ENCODE measurements at places on chromosomes 16 and 17.

GRCh38 chr16:73171380-73171779, 123.5 kb upstream of the ZFHX3 start:
- peaks cover 5% of the 10 kb centered on the region for H3K4me1 ChIP-seq
- H3K27me3 ChIP-seq, result no peaks in the 10 kb centered on the region
- no peak for DNase-seq

DNA sequence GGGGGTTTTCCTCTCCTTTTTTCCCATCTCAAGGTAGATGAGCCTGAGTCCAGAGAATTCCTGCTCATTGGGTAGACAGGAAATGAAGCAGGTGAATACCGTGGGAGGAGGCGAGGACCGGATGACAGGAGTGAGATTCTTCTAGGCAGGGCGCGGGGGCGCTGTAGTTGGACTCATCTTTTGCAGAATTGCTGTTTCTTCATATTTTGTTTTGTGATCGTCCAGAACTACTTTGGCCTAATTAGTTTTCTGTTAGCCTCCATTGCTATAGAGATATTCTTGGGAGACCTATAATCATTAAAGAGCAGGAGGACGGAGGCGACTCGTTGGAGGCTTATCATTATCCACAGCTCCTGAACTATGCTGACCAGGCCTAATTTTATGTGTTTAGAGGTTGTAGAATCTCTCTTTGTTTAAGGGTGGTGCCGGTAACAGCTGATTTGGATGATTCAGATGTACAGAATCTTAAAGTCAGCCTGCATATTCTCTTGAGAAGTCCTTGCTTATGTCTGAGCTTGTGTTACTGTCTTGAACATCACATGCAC, 650 bp downstream of the ATP6V0A1 start:
- H3K27ac ChIP-seq, result peak overlapping the region; percentile 23
- peaks cover 17% of the 10 kb centered on the region for H3K4me1 ChIP-seq
- no peak for DNase-seq
- peaks cover 19% of the 10 kb centered on the region for H3K36me3 ChIP-seq

- H3K27me3 ChIP-seq, result no peaks in the 10 kb centered on the region
- DNase-seq, result no peak
- H3K4me1 ChIP-seq, result peaks cover 11% of the 10 kb centered on the region
- H3K4me3 ChIP-seq, result no peak overlapping the region
- no peak overlapping the region for H3K27ac ChIP-seq
Observed at GRCh38 chr16:86862595-86863280, 284.4 kb downstream of the FOXL1 start.

GRCh38 chr17:38697061-38697820, 7.8 kb upstream of the MLLT6 start:
- H3K36me3 ChIP-seq, result no peaks in the 10 kb centered on the region
- H3K27me3 ChIP-seq, result no peaks in the 10 kb centered on the region
- H3K27ac ChIP-seq, result no peak overlapping the region
- H3K4me1 ChIP-seq, result peaks cover 10% of the 10 kb centered on the region

DNA sequence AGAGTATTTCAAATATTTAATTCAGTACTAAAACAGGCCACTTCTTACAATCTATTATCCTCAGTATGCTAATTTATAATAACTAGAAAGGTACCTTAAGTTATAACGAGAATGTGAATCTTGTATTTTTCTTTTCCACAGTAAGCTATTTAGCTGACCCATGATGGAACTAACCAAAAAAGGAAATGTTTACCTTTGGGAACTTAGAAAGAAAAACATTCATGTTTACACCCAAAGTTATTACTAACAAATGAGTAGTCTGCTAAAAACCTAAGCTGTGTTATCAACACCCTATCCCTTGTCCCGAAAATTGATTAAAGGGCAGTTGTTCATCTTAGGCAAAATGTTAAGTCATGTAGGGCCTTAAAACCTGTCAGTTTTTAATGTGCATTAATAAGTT, 8.1 kb downstream of the GNA13 start:
- H3K4me3 ChIP-seq, result no peak overlapping the region
- peak; percentile 30 for DNase-seq
- H3K4me1 ChIP-seq, result peaks cover 23% of the 10 kb centered on the region
- H3K36me3 ChIP-seq, result peaks cover 79% of the 10 kb centered on the region
- H3K27me3 ChIP-seq, result no peaks in the 10 kb centered on the region
- 0 out of 2 replicates have a peak overlapping the region, but pooled peaks have one; percentile 7 for H3K27ac ChIP-seq

GRCh38 chr17:8133941-8134340, 10.0 kb upstream of the HES7 start:
- H3K36me3 ChIP-seq, result no peaks in the 10 kb centered on the region
- H3K4me3 ChIP-seq, result no peak overlapping the region
- H3K27ac ChIP-seq, result no peak overlapping the region
- no peak for DNase-seq

DNA sequence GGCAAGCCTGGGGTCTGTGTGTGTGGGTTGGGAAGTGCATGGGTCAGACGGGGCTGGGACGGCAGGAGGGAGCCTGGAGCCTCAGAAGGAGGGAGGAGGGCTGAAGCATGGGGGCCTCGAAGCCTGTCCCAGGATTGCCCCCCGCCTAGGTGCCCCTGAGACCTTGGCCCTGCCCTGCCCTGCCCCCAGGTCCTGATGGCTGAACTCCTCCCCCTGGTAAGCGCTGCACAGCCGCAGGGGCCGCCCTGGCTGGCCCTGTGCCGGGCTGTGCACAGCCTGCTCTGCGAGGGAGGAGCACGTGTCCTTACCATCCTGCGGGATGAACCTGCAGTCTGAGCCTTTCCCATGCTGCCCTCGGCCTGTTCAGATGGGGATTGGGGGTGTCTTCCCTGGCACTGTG, 4.4 kb downstream of the TEDC2 start:
- H3K36me3 ChIP-seq, result peaks cover 43% of the 10 kb centered on the region
- peaks cover 55% of the 10 kb centered on the region for H3K4me1 ChIP-seq
- H3K27me3 ChIP-seq, result no peaks in the 10 kb centered on the region
- DNase-seq, result no peak
- H3K27ac ChIP-seq, result no peak overlapping the region

DNA sequence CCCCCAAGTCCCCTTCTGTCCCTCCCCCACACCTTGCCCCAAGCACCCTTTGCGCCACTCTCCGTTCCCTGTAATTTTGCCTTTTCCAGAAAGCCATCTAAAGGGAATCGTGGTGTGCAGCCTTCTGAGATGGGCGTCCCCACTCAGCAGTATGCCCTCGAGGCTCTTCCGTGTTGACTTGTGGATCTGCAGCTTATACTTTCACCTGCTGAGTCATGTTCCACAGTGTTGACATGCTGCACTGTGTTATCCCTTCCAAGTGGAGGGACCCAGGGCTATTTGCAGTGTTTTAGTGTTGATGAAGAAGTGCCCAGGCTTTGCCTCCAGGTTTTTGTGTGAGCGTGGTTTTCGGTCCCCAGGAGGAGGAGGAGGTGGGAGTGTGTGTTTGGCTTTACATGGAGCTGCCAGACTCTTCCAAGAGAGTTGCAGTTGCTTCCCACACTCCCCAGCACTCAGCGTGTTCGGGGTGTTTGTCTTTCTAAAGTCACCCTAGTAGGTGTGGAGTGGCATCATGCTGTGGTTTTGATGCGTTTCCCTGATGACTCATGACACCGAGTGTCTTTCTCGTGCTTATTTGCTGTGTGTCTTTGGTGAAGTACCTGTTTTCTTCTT, 32.1 kb upstream of the JPT2 start:
- no peak overlapping the region for H3K4me3 ChIP-seq
- peaks cover 15% of the 10 kb centered on the region for H3K4me1 ChIP-seq

- peaks cover 13% of the 10 kb centered on the region for H3K4me1 ChIP-seq
- H3K27ac ChIP-seq, result peak overlapping the region; percentile 71
- H3K4me3 ChIP-seq, result peak overlapping the region; percentile 66
- peaks cover 45% of the 10 kb centered on the region for H3K36me3 ChIP-seq
- peak; percentile 26 for DNase-seq
Observed at GRCh38 chr16:1493746-1494094, 560 bp downstream of the TELO2 start.

DNA sequence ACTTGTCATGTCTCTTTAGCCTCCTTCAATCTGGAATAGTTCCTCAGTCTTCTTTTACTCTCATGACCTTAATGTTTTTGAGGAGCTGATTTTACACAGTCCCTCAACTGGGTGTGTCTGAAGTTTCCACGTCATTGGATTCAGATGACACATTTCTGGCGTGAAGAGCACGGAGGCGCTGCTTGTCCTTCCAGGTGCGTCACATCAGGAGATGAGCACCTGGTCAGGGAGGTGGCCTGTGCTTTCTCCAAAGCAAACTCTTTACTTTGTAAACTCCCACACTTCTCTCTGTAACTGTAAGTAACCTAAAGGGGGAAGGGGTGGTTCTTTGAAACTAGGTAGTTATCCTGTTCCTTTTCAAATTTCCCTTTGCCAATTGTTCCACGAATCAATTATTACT, 52.5 kb upstream of the MNT start:
- no peaks in the 10 kb centered on the region for H3K4me1 ChIP-seq
- no peak for DNase-seq
- no peaks in the 10 kb centered on the region for H3K27me3 ChIP-seq

DNA sequence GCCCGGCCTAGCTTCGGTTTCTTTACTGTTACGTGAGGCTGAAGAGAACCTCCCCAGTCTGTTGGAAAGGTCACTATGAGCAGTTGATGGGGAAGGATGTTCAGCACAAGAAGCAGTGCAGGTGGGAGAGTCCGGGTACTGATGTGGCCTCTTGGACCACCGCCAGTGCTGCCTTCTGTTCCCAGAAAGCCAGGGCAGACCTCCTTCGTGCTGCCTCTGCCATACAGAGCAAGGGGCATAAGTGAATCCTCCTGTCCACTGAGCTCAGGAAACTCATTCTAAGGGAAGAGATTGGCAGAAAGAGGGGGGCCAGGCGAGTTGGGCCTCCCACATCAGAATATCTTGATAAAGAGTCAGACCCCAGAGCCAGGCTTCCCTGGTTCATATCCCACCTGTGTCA, 3.7 kb downstream of the PPP4C start:
- H3K36me3 ChIP-seq, result peaks cover 86% of the 10 kb centered on the region
- no peak overlapping the region for H3K27ac ChIP-seq
- DNase-seq, result no peak
- H3K4me3 ChIP-seq, result no peak overlapping the region
- H3K27me3 ChIP-seq, result no peaks in the 10 kb centered on the region

DNA sequence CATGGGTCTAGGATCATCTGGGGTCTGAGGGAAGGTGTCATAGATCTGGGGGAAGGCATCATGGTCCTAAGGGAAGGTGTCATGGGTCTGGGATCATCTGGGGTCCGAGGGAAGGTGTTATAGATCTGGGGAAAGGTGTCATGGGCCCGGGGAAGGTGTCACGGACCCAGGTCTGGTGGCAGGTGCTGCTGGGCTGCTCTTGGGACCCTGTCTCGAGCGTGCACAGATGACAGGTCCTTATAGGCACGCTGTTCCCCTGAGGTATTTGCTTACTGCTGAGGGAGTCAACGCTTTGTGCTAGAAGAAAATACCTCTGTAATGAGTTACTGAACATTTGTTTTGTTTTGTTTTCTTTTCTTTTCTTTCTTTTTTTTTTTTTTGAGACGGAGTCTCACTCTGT, 1.4 kb downstream of the RAB40C start:
- peaks cover 19% of the 10 kb centered on the region for H3K4me1 ChIP-seq
- H3K4me3 ChIP-seq, result no peak overlapping the region
- no peaks in the 10 kb centered on the region for H3K27me3 ChIP-seq
- peaks cover 19% of the 10 kb centered on the region for H3K36me3 ChIP-seq
- no peak for DNase-seq
- no peak overlapping the region for H3K27ac ChIP-seq

- peaks cover 29% of the 10 kb centered on the region for H3K4me1 ChIP-seq
- no peaks in the 10 kb centered on the region for H3K36me3 ChIP-seq
- peak; percentile 17 for DNase-seq
Observed at GRCh38 chr16:73771196-73772064, 525.2 kb upstream of the PSMD7 start.

GRCh38 chr17:73481676-73482075, 162.6 kb downstream of the SDK2 start:
- DNase-seq, result no peak
- no peaks in the 10 kb centered on the region for H3K4me1 ChIP-seq
- H3K4me3 ChIP-seq, result no peak overlapping the region
- peaks cover 63% of the 10 kb centered on the region for H3K27me3 ChIP-seq
- H3K36me3 ChIP-seq, result no peaks in the 10 kb centered on the region

DNA sequence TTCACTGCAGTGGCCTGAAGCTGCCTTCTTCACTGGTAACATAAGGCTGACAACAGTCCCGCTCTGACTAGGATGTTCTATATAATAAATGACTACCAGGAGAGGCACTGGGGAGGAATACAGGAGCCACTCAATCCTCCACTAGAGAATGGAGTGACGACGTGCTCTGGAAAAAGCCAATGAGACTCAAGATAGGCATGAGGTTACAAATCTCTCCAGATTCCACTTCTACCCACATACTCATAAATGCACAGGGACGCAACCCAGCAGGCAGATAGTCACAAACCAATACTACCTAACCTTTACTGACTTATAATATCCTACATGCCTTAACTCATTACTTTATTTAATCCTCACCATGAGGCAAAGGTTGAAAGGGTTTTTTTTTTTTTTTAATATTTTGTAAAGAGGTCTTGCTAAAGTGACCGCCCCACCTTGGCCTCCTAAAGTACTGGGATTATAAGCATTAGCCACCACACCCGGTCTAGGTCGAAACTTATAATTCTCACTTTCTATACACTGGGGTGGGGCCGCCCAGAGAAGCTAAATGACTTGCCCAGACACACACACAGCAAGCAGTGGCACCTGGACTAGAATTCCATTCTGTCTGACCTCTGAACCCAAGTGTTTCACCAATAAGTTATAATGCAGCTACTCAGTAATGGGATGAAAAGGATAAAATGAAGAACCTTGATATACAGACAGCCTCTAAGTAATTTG, 33.7 kb downstream of the TOM1L2 start:
- H3K4me1 ChIP-seq, result peaks cover 92% of the 10 kb centered on the region
- no peaks in the 10 kb centered on the region for H3K27me3 ChIP-seq
- no peak overlapping the region for H3K27ac ChIP-seq
- no peaks in the 10 kb centered on the region for H3K36me3 ChIP-seq

DNA sequence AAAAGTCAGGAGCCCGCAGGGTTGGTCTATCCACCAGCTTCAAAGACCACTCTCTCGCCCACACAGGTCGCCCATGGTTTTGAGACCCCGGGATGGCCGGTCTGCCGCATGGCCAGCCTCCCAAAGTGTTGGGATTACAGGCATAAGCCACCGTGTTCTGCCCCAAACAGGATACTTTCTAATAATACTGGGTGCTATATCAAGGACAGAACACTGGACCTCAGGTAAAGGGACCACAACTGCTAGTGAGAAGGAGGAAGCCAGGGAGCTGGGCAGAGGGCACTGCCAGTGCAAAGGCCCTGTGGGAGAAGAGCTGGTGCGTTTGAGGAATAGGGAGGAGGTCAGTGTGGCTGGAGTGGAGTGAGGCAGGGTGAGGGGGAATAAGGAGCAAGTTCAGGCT, 34.1 kb downstream of the IL21R start:
- no peaks in the 10 kb centered on the region for H3K27me3 ChIP-seq
- H3K27ac ChIP-seq, result no peak overlapping the region

DNA sequence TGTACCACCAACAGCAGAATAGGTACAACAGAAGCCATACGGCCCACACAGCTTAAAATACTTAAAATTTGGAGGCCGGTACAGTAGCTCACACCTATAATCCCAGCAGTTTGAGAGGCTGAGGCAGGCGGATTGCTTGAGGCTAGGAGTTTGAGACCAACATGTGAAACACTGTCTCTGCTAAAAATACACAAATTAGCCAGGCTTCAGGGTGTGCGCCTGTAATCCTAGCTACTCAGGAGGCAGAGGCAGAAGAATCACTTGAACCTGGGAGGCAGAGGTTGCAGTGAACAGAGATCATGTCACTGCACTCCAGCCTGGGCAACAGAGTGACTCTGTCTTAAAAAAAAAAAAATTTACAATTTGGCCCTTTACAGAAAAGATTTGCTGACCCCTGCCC, 17.0 kb downstream of the GFOD2 start:
- H3K36me3 ChIP-seq, result peaks cover 10% of the 10 kb centered on the region
- H3K27ac ChIP-seq, result no peak overlapping the region
- no peak overlapping the region for H3K4me3 ChIP-seq
- H3K4me1 ChIP-seq, result no peaks in the 10 kb centered on the region
- H3K27me3 ChIP-seq, result no peaks in the 10 kb centered on the region

Measured in SJSA1 (cell line).